Heart right ventricle (tissue), 16 donors: ENCODE measurements at places on chromosomes 7 and 10. TPM values are rescaled to one million over a fixed set of nuclear protein-coding genes. Genes with fewer than 3 reads are reported as not detected.
A peak's percentile ranks its signal among the peaks of the same experiment; 100 is the strongest.

DNA sequence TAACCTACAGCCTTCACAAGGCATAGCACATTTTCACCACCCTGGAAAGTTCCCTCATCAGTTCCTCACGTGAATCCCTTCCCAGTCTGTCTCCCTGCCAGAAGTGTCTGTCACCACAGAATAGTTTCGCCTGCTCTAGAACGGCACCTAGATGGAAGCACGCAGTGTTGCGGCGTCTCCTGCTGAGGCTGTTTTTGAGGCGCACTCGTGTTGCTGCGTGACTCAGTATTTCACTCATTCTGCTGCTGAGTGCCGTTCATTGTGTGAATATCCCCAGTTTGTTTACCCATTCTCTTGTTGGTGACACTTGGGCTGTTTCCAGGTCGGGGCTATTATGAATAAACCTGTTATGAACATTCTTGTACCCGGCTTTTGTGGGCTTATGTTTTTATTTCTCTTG is 12.8 kb downstream of the NOS3 start:
- H3K27ac ChIP-seq = no peak overlapping the region
- no peak overlapping the region for H3K4me3 ChIP-seq
- DNase-seq = no peak
- H3K27me3 ChIP-seq = no peaks in the 10 kb centered on the region
- peaks cover 25% of the 10 kb centered on the region for H3K4me1 ChIP-seq

CALML3 gene
- not detected for total RNA-seq

DNA sequence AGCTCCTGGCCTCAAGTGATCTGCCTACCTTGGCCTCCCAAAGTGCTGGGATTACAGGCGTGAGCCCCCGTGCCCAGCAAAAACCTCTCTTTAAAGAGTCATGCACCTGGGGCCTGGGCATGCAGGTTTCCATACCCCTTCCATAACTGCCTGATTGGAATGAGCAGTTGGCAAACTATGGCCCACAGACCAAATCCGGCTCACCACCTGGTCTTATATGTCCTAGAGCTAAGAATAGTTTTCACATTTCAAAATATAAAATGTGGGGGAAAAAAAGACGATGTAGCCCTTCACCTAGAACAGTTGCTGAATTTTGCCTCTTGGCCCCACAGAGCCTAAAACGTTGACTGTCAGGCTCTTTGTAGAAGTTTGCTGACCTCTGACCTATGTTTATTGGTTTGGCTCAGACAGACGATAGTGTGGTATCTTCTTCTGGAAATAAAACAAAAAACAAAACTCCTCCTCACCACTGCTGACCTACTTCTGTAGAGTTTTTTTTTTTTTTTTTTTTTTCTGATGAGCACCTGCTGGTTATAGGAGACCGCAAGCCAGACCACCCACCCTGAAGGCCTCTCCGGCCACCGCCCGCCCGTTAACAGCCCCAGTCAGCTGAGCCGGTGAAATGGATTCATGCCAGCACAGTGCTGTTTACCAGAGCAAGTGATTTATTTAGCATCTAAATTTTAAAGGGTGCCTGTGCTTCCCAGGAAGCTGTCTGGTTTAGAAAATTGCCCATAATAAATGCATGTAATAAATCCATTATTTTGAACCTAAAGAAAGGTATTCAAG is 33.5 kb upstream of the SFRP5 start:
- no peaks in the 10 kb centered on the region for H3K36me3 ChIP-seq
- H3K27ac ChIP-seq = no peak overlapping the region
- H3K4me1 ChIP-seq = no peaks in the 10 kb centered on the region

CABCOCO1 gene
- total RNA-seq = not detected

- DNase-seq = peak; percentile 52
- H3K4me1 ChIP-seq = peaks cover 87% of the 10 kb centered on the region
- peaks cover 5% of the 10 kb centered on the region for H3K36me3 ChIP-seq
- peak overlapping the region; percentile 71 for H3K27ac ChIP-seq
Measured at GRCh38 chr7:6392712-6393666, 54.8 kb downstream of the DAGLB start.

TMEM140 gene
- total RNA-seq = 22.0 TPM

KLLN gene
- 0.69 TPM for total RNA-seq

CLRN3 gene
- not detected for total RNA-seq
